ENCODE measurements at places on chromosomes 3 and 15.

GRCh38 chr3:192352142-192352541 lies 375.2 kb downstream of the FGF12 start:
- no peak for DNase-seq

- no peak for DNase-seq
Measured at GRCh38 chr3:194329583-194329965, 21.6 kb downstream of the CPN2 start.

DNA sequence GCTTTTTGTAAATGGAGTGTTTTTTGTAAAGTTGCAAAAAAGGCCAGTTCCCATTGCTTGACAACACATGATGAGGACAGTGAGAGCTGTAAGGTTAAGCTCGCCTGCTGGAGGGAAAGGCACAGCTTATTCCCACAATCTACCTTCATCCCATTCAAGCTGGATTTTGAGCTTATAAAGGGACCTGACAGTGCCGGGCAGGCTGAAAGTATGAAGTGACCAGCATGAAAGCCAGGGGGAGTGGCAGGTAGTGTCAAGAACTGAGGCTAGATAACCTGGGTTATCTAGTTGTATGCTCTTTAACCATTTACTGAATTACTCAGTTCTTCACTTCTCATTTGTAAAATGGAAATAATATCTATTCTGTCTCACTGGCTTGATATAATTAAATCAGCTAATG lies 52.3 kb upstream of the KPNA4 start:
- DNase-seq: no peak

GRCh38 chr3:53703630-53704362 lies 142.4 kb downstream of the CHDH start:
- DNase-seq: no peak

DNA sequence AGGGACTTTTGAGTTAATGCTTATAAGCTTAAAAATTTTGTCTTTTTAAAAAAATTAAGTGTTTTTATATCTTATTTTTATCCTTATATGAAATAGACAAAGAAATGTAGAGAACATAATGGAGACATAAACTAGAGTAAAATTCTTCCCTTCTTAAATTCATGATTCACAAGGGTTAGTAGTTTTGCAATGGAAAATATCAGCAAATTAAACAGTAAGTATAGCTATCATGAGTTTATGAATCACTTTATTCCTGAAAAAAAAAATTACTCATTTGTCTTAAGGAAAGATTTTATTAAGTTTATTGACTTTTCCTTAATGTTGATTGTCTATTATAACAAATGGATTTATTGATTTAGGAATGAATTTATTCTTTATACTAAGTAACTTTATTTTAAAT lies 4.3 kb downstream of the ATP6V1A start:
- DNase-seq: no peak

DNA sequence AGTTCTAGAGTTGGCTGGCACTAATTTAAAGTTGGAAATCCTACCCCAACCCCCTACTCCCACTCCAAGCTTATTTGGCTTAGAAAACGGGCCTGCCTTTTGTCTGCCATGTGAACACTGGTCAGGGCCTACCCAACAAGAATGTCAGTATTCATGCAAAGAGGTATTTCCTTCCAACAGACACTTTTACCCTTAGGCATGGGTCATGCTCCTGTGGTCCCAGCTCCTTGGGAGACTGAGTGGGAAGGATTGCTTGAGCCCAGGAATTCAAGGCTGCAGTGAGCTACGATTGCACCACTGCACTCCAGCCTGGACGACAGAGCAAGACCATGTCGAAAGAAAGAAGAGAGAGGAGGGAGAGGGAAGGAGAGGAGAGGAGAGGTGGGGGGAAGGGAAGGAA lies 137.5 kb upstream of the LRTM1 start:
- no peak for DNase-seq

DNA sequence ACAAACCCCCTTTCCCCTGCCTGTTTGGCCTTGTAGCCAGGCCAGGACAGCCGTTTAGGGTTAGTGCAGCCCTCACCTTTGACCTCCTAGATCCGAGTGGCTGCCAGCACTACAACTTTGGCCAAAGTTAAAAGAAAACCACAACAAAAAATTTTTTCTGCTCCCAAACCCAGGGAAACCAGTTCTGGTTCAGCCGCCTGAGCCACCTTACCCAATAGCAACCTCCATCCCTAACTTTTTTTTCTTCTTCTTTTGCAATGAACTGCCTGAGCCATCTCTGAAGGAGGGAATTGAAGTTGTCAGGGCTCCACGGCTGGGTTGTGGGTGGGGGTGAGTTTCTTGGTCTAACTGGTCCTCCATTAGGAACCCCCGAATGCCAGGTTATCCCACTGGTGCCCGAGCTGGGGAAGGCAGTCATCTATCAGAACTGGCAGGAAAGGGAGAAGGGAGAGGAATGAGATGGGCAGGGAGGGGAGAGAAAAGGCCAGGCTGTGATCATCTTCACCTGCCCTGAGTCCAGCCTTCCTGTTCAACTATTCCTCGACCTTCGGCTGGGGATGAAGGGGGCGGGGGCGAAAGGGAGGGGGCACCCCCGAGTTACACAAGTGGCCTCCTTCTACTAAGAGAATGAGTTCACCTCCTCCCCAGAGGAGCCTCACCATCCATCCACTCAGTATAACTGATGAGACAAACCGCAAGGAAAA lies 6.2 kb upstream of the NR2F2 start:
- no peak for DNase-seq

DNA sequence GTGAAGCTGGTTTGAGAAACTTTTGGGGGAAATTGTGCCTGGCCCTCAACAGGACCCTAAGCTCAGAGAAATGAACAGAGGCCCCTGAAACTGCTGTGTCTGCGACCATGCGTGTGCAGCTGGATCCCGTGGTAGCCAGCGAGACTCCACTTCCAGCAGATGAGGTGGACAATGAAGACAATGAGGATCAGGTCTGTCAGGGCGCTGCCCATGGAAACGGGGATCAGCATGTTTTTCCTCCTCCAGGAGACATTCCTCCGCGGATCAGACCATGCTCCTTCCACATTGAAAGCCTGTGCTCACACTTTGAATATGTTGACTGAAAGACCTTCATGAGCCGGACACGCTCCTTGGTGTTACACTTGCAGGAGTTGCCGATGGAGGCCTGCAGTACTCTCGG lies 1439.8 kb upstream of the ALCAM start:
- DNase-seq: no peak

GRCh38 chr3:23685541-23686258 lies 120.1 kb upstream of the UBE2E1 start:
- DNase-seq: no peak

DNA sequence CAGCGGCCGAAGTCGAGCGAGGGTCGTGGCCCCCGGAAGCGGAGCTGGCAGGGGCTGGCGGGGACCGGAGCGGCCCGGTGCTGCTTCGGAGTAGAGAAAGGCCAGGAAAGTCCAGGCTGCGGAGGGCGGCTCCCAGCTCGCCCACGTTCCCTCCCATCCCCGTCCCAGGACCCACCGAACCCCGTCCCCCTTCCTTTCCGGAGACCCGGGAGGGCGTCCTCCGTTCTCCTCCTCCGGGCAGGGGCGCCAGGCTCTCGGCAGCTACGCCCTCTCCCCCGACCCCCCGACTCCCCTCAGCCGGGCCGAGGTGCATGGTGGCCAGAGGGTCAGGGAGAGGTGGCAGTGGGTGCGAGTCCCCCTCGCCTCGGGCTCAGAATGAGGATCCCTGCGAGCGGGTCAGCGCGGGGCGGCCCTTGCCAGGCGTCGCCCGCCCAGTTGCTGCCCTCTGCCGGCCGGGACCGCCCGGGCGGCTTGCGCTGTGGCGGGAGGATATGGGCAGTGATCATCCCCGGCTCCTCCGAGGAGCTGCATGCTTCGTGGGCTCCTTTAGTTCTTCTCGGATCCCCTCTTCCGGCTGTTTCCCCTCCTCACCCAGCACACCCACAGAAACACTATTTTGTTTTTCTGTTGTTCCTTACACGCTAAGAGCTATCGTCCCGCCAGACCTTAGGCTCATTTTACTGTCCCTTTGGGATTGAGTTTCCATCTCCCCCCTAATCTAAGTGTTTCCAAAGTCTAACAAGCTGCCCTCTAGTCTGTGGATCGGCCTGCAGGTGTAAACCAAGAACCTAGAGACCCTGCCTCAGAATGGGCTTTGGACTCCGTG lies 744 bp upstream of the ALDH1A2 start:
- peak; percentile 23 for DNase-seq

GRCh38 chr15:35546511-35547381 lies 781 bp upstream of the DPH6 start:
- no peak for DNase-seq

DNA sequence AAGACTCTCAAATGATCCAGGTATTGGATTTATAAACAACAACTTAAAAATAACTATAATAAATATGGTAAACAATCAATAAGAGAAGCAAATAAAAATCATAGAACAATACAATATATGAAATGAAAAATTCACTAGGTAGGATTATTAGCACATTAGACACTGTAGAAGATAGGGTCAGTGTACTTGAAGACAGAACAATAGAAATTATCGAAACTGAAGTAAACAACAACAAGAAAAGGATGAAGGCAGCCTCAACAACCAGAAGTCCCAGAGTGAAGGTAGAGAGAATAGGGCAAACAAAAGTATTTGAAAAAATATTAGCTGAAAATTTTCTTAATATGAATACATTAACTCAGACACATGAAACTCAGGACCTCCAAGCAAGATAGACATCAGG lies 11.9 kb downstream of the IQCB1 start:
- DNase-seq: no peak

DNA sequence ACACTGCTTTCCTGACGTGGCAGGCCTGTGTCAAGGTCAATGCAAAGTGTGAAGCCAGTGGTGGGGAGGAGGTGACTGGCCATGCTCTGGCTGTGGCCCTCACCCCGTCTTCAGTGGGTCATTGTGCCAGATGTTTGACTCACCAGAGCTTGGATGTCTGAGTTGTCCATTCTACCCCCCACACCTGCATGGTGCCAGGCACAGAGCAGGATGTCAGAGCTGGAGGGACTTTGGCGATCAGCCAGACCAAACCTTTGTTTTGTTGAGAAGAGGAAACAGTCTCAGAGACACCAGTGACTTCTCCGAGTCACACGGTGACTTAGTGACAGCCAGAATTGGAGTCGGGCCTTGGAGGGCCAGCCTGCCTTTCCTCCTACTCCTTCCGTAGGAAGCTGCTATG lies 49.5 kb downstream of the SMAD6 start:
- no peak for DNase-seq

GRCh38 chr3:47293822-47294221 lies 11.1 kb downstream of the KLHL18 start:
- DNase-seq: no peak

GRCh38 chr15:95298729-95299128 lies 1031.8 kb upstream of the NR2F2 start:
- no peak for DNase-seq

GRCh38 chr3:190734490-190734889 lies 128.0 kb downstream of the GMNC start:
- no peak for DNase-seq

GRCh38 chr3:30640851-30641250 lies 34.5 kb downstream of the TGFBR2 start:
- no peak for DNase-seq

DNA sequence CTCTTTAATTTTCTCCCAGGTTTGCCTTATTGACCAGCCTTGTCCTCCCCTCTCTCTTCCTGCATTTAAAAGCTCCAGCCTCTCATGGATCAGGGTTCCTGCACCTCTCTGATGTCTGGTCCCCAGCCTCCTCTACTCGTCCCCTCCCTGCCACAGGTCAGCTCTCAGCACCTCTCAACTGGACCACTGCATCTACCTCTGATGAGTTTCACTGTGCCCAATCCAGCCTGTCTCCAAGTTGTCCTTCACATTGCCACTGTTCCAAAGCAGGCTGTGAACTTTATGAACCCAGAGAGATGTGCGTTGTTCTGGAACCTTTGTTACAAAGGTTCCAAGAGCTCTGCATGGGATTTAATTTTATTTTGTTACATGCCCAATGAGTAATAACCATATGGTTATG lies 76.6 kb downstream of the SLCO3A1 start:
- DNase-seq: no peak

DNA sequence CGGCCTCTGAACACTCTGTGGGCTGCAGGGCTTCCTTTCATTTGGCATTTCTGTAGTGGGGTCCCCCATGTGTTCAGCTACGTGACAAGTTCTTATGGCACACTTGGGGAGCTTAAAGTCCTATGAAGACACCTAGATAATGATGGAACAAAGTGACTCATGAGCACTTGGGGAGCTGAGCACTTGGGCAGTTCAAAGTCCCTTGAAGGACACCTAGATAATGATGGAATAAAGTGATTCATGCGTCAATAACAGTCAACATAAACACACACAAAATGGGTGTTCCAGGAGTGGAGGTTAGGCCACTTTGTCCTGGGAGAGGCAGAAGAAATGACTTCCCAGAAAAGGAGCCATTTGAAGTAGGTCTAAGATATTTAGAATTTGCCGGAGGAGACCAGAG lies 66.6 kb downstream of the LDHAL6B start:
- no peak for DNase-seq

- no peak for DNase-seq
Measured at GRCh38 chr15:58511599-58511987, 79.8 kb downstream of the LIPC start.

- DNase-seq: no peak
Measured at GRCh38 chr15:65642594-65642993, 20.9 kb downstream of the SLC24A1 start.
